ENCODE measurements at places on chromosomes 6 and 20.

DNA sequence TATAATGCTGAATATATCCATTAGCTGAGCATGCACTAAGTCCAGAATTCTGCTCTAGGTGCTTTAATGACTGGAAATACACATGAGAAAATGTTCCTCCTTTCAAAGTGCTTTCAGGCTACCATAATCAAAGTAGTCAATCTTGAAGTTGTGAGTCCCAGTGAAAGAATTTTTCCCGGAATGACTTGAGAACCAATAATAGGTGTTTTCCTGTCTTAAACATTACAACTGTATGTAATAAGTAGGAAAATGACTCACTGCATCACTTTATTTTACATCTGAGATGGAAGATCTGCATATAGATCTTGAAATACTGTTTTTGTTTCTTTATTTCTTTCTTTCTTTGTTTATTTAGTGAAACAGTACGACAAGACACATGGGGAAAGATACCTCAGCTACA is 437.4 kb upstream of the JAG1 start:
- no peak for DNase-seq

DNA sequence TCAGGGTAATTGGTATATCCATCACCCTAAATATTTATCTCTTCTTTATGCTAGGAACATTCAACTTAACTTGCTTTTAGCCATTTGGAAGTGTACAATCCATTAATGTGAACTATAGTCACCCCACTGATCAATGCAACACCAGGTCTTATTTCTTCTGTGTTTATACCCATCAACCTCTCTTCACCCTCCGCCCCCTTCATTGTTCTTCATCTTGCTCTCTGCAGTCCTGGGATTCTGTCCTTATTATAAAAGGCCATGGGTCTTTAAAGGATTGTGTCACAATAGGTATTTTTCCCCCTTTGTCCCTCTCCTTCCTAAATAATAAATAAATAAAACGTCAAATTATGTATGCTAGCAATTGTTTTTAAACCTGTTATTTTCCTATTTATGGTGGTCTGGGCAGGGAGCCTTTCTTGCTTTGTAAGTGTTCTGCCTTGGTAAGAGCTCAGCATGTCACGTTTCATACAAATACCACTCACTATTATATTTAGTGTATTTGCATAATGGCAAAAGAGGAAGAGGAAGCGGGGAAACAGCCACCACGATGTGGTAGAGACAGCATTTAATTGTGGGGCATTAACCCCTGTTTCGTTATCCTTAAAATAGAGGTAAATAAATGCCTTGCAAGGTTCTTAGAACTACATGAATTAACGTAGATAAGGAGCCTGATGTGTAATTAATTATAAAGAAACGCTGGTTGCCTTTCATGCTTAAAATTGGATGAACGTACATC is 1.9 kb downstream of the ABRACL start:
- no peak for DNase-seq

GRCh38 chr20:32238483-32239425 is 31.1 kb downstream of the POFUT1 start:
- DNase-seq = no peak

DNA sequence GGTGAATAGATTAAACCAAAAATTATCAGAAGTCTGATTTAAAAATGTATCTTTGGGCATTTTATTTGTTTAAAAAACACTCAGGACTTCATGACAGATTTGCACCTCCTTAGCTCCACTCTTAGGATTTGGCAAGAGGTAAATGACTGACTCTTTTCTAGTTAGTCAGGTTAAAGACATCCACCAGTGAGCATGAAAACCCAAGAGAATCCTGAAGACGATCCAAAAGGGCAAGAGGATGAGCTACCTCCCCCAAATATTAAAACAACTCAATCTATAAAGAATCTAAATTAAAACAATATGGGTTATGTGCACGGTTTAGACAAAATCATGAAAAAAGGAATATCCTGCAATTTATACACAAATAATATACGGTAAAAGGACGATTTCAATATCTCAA is 89.4 kb upstream of the OPRM1 start:
- DNase-seq = no peak

DNA sequence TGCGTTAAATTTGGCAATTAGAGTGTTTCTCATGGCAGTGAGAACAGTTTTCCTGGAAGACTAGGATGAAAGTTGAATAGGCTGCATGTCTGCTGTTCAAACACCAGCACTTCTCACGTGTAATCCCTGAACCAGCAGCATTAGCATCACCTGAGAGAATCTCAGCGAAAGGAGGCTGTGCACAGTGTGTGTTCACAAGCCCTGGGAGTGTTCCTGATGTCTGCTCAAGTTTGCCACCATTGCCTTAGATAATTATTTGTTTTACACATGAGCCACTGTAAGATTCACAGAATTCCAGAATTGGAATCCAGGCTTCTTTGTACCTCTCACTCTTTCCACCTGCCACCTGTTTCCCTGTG is 117.3 kb downstream of the JARID2 start:
- DNase-seq = no peak

- DNase-seq = no peak
Observed at GRCh38 chr6:6543181-6543879, 45.2 kb upstream of the LY86 start.
